ENCODE measurements at places on chromosomes 4 and X.
A peak's percentile ranks its signal among the peaks of the same experiment; 100 is the strongest.

GRCh38 chrX:68462197-68462596, 28.9 kb upstream of the OPHN1 start:
- DNase-seq, result no peak

- DNase-seq, result peak; percentile 86
These were observed 72.5 kb downstream of the RAPGEF2 start for GRCh38 chr4:159175085-159175988.

GRCh38 chrX:150352581-150352980, 10.5 kb upstream of the MAMLD1 start:
- DNase-seq, result no peak

GRCh38 chrX:18946157-18946556, 37.8 kb downstream of the PHKA2 start:
- DNase-seq, result no peak

DNA sequence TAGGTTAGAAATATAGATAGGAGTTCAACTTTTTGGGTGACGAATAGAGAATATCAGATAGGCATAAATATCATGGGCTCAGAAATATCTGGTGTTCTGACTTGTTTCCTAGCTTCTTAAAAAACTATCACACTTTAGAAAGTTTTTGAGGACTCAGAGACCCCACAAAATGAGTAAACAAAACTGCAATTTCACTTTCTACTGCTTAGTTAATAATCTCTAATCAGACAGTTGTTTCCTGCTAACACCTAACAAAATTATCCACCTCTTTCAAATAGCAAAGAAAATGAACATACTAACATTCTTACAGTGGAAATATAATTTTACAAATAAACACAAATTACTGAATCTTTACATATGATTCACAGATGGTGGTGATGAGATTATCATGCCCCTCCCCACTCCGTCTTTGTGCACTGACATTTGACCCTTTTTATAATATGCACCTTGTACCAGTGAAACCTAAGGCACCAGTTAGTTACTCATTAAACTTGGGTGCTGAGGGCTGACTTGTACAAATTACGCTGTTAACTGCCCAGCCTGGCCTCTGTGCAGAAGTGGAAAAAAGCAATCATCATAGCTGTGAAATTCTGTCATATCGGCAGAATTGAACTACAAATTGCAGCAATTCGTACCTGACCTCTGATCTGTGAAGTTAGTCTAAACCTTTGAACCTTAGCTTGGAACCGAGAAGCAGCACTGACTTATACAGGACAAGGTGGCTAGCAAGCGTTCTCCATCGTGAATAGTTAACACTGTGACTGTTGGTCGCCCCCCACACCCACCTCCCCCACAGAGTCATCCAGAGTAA, 138.7 kb downstream of the CHRNA9 start:
- no peak for DNase-seq

- DNase-seq, result no peak
These were observed 148.1 kb downstream of the PPARGC1A start for GRCh38 chr4:23741681-23742191.

- no peak for DNase-seq
These were observed 20.5 kb downstream of the PAGE2 start for GRCh38 chrX:55109306-55109705.

DNA sequence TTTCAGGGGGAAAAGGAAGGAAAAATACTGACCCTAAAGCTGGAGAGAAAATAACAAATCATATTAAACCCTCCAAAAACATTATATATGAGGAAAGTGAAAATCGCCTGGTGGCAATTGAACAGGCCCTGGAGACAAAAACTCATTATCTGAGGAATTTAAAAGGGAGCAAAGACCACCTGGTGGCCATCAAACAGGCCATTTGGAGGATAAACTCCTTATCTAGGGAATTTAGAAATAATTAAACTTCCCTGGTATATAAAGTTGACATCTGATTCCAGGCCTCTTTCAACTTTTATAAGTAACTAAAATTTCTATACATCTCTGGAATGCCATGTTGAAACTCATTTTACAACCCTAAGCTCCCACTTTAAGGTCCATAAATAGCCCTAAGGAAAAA, 35.2 kb downstream of the CHM start:
- DNase-seq, result no peak

- no peak for DNase-seq
These were observed 5.2 kb upstream of the OPN1LW start for GRCh38 chrX:154138857-154139256.

GRCh38 chr4:140080883-140081282, 73.1 kb downstream of the MAML3 start:
- DNase-seq, result no peak

- no peak for DNase-seq
These were observed 18.5 kb downstream of the CASP6 start for GRCh38 chr4:109684727-109685126.

DNA sequence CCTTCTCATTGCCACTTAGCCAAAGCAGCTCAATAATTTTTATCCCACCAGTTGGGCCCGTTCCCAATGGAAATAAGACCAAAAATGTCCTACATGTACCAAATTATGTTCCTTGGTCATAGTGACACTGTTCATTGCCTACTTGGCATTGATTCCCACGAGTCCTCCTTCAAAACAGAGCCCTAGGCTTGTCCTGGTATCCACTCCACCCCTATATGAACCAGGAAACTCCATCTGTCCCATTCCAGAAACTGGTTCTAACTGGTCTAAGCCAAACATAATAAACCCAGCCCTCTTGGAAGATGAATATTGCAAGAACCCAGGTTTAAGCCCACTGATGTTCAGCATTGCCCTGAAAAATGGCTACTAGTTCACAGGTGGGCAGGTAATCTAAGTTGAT, 30.9 kb upstream of the S100G start:
- DNase-seq, result no peak

GRCh38 chr4:157803845-157804521, 368.8 kb downstream of the GASK1B start:
- no peak for DNase-seq

DNA sequence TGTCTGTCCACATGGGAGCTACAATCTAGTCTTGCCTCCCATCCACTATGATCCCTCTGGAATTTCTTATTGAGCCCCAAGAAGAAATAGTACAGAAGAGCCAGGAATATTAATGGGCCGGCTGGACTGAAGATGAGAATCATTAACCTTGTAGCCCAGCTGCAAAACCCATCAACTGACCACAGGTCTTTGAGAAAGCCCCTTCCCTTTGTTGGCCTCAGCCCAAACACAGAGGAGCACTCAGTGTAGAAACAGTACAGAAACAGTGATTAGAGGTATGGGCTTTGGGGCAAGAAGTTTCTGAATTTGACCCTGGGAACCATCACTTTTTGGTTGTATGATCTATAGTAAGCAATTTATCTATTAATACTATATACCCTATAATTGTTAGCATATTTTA, 76.8 kb upstream of the RAB40AL start:
- no peak for DNase-seq

DNA sequence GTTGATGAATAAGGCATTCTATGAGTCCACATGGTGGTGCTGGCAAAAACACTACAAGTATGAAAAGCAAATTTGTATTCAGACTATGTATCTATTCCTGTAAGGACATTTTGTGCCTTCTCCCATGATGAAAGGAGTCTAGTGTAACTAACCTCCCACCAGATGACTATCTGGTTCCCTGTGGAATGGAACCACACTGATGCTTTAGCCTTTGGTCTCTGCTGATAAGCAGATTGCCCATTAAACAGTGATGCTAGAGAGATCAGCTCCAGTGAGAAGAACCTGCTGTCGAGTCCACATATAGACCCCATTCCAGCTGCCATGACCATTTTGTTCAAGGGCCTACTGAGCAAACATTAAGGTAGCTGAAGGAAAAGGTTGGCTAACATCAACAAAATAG, 10.5 kb upstream of the THOC2 start:
- no peak for DNase-seq

DNA sequence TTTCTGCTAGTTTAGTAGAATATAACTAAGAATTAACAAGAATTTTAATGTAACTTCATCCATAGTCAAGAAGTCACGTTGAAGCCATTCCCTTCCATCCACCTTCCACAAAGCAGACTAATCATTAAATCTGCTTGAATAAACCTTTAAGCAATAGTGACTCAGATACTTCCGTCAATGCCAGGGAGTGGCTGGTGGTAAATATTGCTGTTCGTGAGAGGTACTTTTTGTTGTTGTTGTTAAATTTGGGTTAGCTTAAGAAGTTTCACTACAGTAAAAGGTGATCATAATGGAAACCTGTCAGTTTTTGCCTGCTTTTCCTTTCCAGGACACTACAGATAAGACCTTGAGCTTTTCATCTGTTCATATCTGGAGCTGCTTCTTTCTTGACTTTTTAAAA, 316.3 kb downstream of the TMA16 start:
- no peak for DNase-seq

DNA sequence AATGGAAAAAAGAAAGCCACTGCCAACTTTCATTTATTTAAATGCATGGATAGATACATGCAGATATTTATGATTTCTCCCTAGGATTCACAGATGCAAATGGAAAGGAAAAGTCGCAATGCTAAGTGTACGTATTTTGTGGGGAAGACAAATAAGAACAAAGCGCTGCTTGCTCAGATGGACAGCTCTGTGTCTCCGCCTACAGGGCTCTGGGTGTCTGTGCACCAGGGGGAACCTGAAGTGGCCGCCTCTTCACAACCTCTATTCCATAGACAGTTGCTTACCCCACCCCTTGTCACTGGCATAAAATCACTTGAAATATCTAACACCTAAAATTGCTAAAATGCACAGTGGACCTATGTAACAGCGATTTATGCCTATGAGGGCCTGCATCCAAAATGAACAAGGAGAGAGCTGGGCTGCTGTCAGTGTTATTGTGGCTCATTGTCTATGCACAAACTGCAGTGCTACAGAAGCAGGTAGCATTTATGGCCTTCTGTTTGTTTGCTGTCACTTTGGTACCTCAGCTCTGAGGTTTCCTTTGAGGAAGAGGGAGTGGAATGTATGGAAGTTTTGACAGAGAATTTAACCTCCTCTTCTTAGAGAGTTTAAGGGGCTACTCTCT, 58.6 kb upstream of the PAGE1 start:
- peak; percentile 27 for DNase-seq

GRCh38 chr4:184978211-184978610, 40.1 kb upstream of the HELT start:
- no peak for DNase-seq

GRCh38 chrX:111503485-111503993, 7.9 kb upstream of the SERTM2 start:
- DNase-seq, result no peak

DNA sequence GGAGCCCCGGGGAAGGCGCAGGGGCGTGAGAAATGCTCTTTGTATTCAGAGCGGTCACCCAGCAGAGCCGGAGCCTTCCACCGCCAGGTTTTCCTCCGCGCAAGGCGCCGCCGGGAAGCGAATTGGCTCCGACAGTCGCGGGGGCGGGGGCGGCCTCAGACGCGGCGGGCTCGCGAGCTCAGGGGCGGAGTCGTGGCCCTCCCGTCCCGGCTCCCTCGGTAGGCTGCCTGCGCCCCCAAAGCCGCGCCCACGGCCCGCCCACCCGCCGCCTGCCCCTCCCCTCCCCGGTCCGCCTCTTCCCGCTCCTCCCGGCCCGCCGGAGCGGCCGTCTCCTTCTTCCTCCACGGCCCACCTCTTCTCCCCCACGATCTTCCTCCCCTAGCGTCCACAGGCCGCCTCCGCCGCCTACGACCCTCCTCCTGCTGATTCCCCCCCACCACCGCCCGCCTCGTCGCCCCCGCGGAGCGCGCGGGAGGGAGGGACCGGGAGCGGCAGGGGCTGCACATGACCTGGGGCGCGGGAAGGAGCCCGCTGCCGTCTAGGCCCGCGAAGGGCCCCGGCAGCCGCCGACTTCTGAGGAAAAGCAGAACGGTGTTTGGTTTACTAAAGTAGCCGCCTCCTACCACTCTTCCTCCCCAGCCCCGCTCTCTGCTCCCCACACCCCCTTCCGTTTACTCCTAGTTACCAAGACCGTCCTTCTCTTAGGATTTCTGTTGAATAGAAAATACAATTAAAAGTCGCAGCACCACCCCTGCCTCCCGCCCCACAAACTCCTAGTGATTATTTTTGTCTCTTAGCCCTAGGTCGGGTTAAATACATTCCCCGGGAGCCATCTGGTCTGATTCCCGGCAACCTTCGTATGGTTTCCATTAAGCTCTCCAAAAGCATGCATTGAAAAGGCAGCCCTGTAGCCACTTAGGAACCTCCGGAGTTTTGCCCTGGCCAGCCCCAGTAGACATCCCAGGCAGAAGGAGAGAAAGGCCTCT, 53.2 kb downstream of the C4orf51 start:
- DNase-seq, result peak; percentile 94

GRCh38 chr4:28378109-28378830, 1517.6 kb downstream of the STIM2 start:
- DNase-seq, result no peak

GRCh38 chrX:111100191-111100590, 4.2 kb downstream of the PAK3 start:
- peak; percentile 16 for DNase-seq
